ENCODE measurements at places on chromosomes 5 and 9.

GRCh38 chr5:111266491-111266890 lies 42.3 kb downstream of the CAMK4 start:
- DNase-seq, result no peak

GRCh38 chr5:121019106-121019505 lies 555.0 kb downstream of the PRR16 start:
- DNase-seq, result no peak

DNA sequence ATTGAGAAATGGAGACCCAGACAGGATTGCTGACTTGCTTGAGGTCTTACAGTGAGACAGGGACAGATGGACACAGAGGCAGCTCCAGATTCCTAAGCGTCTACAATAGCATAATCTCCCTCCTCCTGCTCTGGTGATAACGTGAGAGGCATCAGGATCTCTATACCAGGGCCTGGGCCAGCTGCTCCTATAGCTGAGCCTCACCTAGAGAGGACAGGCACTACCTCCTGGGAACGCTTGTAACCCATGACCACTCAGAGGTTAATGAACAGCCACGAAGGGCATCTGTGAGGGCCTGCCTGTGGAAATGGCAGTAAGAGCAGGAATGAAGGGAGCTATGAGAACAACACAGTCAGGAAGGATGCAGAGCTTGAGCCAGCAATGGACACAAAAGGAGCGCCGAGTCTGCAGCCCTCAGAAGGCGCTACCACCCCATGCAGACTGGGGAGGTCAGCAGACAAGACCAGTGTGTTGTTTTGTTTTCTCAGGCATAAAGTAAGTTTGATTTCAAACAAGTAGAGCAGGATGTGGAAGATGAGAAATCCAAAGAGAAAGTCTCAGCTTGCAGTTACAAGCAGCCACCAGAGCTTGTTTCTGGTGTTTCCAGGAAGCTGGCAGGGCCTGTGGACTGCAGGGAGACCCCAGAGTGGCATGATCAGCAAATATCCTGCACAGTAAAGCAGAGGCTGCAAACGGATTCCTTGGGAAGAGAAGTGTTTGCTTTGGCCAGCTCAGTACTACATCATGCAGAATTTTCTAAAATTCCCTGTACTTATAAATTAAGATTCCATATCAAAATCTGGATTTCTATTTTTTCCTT lies 17.4 kb downstream of the ANKS6 start:
- no peak for DNase-seq

- DNase-seq, result no peak
Observed at GRCh38 chr9:107637421-107638420, 148.2 kb upstream of the KLF4 start.

GRCh38 chr5:68141494-68141893 lies 74.1 kb upstream of the PIK3R1 start:
- no peak for DNase-seq

DNA sequence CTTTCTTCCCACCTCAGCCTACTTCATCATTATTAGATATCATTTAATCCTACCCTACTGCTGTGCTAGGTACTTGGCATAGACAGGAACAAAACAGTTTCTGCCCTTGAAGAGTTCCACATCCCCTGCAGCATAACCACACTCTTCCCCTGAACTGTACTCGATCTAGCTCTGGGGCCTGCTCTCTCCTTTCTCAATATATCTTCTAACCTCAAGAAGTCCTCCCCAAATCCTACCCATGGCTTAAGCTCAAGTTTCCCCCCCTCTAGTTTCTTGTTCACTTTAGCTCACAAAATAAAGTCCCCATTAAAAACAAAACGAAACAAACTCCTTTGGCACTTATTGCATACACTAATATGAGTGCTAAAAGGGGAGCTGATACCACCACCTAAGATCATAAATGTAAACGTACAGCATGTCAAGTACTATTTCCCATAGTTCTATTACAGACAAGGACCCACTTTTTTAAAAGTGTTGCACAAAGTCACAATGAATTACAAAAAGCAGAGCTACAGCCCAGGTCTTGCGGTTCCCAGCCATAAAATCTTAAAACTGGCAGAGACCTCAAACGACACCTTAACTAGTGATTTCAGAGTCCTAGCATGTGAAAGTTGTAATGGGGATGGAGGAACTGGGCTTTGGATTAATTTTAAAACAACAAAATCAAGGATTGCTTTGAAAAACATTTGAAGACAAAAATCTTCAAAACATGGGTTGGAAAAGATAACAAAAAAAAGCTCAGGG lies 80.7 kb downstream of the PTPDC1 start:
- DNase-seq, result no peak

DNA sequence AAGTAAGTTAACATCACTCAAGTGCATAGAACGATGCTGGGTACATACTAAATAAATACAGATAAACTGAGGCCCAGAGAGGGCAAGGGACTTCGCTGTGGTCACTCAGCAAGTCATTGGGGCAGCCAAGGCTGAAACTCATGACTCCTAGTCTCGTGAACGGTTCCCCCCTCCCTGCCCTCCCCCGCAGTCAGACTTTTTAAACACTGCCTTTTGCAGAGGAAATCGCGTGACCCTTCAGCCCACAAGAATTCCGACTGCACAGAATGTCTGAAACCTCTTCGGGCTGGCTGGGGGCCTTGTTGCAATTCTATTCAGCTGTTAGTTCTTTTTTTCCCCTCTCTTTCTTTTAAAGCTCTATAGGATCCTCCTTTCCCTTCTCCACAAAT lies 28.1 kb downstream of the NEK6 start:
- no peak for DNase-seq
